ENCODE measurements at places on chromosomes 13 and 19.

- DNase-seq, result no peak
Measured at GRCh38 chr19:4609878-4610511, 29.3 kb upstream of the TNFAIP8L1 start.

DNA sequence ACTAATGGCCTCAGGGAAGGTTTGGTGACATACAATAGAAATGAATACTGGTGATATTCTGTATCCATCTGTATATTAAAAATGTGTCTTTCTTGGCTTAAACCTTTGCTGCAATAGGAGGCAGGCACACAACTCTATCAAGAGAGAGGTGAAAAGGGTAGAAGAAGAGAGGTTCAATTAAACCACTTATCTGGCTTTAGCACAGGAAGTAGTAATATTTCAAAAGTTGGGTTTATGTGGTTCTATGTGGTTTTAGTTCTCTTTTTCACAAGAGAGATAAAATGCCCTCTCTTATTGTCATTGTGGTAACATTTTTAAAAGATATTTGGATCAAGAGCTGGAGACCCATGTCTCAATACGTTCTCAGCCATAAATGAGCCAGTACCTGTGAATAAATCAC lies 146.2 kb upstream of the FNDC3A start:
- DNase-seq, result no peak

DNA sequence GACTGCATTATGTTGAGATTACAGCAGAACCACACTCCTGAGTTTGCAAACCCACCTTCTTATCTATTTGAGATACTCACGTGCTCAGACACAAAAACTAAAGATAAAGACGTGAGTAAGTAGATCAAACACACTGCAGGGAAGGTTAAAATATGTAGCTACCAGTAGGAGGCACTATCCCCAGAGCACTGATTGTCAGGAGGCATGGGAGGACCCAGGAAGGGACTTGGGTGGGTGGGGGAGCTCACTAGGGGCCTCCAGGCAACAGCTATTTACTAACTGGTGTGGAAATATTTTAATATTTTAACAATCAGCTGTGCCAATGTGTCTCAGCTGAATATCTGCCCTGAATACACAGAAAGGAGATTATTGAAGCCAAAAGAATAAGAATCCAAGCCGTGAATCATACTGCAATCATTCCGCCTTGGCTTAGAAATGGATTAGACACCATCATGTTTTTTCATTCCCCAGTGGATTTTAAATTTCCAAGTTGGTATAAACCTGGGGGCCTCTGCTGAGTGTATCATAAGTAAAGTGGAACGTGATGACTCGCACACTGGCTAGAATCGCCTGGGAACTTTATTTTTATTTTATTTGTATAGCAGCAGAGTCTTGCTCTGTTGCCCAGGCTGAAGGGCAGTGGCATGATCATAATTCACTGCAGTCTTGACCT lies 73.2 kb upstream of the CACNA1A start:
- no peak for DNase-seq

DNA sequence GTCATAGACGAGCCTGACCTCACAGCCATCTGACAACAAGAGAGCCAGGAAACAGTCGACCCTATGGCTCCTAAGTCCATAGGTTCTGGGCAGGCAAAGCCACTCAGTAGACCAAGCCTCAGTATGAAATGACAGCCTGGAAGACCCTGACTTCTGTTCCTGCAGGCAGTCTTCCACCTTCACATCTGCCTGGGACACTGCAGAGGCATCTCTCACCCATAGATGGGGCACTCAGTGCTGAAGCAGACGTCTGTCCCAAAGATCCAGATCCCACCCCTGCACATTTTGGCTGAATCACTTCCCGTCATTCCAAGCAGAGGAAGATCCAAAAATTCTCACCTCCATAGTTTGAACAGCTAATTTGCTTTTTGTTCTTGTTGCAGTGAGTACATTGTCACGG lies 139.3 kb upstream of the ZNF507 start:
- DNase-seq, result no peak

DNA sequence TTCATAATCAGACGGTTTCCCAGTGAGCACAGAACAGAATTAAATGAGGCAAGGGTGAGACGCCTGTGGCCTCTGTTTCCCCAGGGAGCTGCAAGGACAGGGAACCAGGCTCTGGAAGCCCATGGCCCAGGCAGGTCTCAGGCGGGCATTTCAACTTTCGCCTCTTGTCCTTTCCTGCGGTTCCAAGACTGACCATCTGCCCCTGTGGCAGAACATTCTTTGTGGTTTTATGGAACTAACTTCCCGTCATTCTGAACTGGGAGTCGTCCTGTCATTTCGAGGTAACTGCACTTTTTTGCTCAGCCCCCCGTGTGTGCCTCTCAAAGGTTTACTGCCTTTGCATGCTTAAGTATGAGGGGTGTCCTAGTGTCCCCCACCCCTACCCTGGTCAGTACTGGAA lies 70.9 kb downstream of the KL start:
- DNase-seq, result no peak

- no peak for DNase-seq
Measured at GRCh38 chr13:35714121-35714520, 237.6 kb upstream of the MAB21L1 start.

DNA sequence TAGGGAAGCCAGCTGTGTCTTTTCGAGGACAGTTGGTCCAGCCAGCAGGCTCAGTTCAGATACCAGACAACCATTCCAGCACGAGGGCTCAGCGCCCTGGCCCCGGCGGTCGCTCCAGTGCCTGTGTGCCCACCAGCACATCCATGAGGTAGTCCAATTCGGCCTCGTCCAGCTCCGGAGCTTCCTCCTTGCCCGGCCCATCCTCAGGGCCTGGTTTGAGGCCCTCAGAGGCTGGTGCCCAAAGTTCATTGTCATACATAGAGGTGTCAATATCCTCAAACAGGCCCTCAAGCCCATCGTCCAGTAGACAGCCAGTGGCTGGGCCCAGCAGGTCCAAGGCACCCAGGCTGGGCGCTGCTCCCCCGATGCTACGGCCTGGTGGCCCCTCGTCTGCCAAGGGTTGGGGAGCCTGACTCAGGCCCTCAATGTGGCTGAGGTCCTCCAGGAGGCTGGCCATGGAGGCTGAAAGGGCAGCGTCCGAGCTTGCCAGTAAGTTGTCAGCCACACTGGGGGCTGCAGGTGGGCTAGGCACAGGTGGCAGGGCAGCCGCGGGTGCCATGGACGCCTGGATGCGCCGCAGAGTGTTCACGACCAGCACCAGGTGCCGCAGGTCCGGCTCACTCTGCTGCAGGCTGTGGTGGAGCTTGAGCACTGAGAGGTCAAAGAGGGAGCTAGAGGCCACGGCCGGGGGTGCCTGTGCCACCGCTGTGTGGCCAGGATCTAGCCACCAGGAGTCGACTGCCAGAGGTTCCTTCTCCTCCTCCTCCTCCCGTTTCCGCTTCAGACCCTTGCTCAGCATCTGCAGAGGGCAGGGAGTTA lies 2.8 kb downstream of the SERTAD1 start:
- no peak for DNase-seq

GRCh38 chr13:44865722-44866410 lies 123.4 kb downstream of the NUFIP1 start:
- DNase-seq, result no peak

DNA sequence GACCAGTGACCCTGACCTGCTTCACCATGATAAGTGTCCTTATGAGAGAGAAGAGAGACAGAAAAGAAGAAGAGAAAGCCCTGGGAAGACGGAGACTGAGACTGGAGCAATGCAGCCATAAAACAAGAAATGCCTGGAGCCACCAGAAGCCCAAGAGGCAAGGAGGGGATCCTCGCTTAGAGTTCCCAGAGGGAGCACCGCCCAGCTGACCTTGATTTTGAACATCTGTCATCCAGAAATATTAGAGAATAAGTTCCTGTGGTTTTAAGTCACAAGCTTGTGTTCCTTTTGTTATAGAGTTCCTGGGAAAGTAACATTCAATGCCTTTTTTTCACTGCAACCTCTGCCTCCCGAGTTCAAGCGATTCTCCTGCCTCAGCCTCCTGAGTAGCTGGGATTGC lies 20.2 kb downstream of the CERS1 start:
- no peak for DNase-seq

- no peak for DNase-seq
Measured at GRCh38 chr19:5484398-5485285, 29.4 kb downstream of the ZNRF4 start.

GRCh38 chr19:16013851-16014840 lies 62.1 kb upstream of the TPM4 start:
- DNase-seq, result no peak

GRCh38 chr13:94218537-94218936 lies 260.9 kb downstream of the DCT start:
- DNase-seq, result no peak

DNA sequence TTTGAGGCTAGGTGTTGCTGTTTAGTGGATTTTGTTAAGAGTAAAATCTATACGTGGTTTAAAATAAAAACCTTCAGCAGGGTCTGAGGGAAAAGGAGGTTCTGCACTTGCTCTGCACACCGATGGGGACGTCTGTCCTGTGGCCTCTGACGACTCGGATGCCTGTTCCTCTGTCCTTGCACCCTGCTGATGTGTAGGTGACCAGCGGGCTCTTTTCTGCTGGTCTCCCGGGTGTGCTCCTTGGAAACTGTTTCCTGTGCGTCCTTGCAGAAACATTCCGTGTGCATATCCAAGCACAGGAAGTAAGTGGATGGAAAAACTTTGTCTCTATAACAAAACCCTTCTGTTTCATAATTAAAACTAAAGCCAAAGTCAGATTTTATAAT lies 3.8 kb downstream of the ATP4B start:
- DNase-seq, result no peak

DNA sequence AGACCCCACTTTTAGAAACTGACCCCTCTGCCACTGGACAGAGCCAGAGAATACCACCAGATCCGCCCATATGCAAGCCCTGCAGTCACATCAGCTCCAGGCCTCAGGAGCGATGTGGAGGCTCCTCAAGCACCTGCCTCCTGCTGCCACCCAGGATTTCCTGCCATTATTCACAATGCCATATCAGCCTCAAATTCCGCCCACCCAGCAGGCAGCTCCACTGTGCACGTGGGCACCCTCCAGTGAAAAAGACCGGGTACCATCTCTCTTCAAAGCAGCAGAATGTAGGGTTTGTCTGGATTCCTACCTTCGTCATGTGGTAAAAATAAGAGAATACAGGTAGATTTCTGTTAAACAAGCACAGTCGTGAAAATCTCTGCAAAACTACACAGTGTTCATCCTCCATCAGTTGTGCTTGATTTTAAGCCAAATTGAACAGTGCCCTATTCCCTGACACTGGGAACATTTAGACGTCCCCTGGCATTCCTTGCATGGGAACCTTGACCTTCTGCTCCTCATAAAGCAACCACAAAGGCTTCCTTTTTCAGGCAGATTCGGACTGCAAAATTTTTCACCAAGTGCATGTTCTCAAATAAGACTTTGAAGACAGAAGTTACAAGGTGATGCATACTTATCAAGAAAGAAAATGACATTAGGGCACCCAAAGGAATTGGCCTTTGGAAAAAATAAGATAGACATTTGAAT lies 56.4 kb downstream of the FAM124A start:
- no peak for DNase-seq

GRCh38 chr13:94327318-94327717 lies 152.2 kb downstream of the DCT start:
- no peak for DNase-seq

GRCh38 chr19:4210166-4210731 lies 19.1 kb upstream of the EBI3 start:
- no peak for DNase-seq

- no peak for DNase-seq
Measured at GRCh38 chr13:72890546-72890945, 108.6 kb downstream of the PIBF1 start.

- DNase-seq, result no peak
Measured at GRCh38 chr19:49014123-49014869, 2.6 kb downstream of the LHB start.

- no peak for DNase-seq
Measured at GRCh38 chr13:28349907-28350654, 144.8 kb downstream of the FLT1 start.

GRCh38 chr13:100573121-100573520 lies 15.5 kb downstream of the GGACT start:
- DNase-seq, result peak; percentile 66

DNA sequence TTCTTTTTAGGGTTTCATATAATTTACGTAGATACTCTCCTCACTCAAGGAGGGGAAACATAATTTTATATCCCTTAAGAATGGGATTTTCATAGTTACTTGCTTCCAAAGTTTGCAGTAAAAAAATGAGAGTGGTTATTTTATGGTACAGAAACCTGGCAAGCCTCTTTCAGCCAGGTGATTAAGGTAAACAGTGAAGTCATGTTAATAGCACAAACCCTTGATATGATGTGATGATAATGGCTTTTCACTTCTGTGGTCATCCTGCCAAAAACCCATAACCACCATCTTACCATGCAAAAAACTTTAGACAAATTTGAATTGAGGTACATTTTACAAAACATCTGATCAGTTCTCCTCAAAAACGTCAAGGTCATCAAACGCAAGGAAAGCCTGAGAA lies 517.8 kb downstream of the SLITRK5 start:
- DNase-seq, result no peak

DNA sequence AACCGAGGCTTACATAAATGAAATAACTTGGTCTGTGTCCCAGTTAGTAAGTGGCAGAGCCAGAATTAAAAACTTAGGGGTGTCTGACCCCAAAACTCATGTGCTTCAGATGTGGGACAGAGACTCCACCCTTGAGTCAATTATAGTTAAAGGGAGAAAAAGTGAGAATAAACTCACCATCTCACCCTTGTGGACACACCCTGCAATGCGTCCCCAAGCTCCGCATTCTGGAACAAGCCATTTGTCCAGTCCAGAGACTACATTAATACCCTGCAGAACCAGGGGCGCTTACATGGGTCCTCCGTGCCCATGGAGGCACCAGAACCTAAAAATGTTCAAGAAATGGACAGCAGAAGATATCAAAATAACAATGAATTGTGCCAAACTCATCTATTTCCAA lies 207.0 kb upstream of the ZNF507 start:
- DNase-seq, result no peak

DNA sequence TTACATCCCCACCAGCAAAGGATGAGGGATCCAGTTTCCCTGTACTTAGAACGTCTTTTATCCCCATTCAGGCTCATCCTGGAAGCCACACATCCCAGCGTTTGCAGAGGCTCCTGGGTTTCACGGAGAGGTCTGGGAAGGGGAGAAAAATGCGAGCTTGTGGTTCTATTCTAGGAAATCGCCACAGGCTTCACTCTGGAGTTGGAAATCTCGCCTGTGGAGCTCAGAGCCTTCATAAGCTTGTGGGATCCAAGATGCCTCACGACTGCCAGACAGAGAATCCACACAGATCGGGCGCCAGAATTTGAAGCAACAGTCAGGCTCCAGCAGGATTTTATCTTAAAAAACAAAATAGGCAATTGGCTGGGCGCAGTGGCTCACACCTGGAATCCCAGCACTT lies 157.9 kb downstream of the PTPRS start:
- DNase-seq, result no peak

All from smooth muscle cell of the brain vasculature (primary cell).